Glutamatergic neuron (in vitro differentiated cells): ENCODE measurements at places on chromosomes 1 and 21. TPM values are rescaled to one million over a fixed set of nuclear protein-coding genes. Genes with fewer than 3 reads are reported as not detected.
A peak's percentile ranks its signal among the peaks of the same experiment; 100 is the strongest.

PTGER3 gene
- 0.29 TPM for total RNA-seq

FMO2 gene
- not detected for total RNA-seq

SPRR2B gene
- not detected for total RNA-seq

DNA sequence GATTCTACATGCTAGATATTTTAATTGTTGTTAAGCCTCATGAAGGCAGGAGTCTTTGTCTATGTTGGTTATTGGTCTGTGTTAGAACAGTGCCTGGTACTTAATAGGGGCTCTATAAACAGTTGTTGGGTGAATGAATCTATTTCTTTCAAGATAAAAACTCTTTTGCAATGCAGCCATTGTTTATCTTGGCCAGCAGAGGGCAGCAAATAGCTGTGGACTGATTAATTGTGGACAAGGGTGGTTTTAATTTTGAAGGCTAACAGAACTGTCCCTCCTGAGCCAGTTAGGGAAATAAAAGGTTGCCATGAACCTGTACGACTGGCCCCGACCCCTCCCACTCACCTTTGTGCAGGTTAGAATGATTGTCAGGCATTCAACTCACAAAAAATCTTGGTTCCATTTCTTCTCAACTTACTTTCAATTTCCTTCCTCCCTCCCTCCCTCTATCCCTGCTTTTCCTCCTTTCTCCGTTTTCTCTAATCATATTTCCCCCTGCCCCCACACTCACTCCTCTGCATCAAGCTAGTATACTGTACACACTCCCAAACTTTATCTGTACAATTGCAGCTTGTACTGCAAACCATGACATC, 66.3 kb upstream of the DIRAS3 start:
- DNase-seq: peak; percentile 69

DNA sequence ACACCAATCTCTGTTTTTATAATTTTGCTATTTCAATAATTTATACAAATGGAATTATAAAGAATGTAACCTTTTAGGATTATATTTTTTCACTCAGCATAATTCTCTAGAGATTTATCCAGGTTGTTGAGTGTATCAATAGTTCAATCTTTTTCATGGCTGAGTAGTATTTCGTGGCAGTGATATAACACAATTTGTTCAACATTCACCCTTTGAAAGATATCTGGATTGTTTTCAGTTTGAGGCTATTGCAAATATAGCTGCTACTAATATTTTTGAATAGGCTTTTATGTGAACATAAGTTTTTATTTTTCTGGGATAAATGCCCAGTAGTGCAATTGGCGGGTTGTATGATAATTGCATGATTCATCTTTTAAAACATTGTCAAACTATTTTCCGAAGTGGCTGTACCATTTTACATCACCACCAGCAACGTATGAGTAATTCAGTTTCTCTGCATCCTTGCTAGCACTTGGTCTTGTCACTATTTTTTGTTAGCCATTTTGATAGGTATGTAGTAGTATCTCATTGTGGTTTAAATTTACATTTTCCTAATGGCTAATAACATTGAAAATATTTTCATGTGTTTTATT, 55.6 kb upstream of the ABCD3 start:
- DNase-seq: no peak

DNA sequence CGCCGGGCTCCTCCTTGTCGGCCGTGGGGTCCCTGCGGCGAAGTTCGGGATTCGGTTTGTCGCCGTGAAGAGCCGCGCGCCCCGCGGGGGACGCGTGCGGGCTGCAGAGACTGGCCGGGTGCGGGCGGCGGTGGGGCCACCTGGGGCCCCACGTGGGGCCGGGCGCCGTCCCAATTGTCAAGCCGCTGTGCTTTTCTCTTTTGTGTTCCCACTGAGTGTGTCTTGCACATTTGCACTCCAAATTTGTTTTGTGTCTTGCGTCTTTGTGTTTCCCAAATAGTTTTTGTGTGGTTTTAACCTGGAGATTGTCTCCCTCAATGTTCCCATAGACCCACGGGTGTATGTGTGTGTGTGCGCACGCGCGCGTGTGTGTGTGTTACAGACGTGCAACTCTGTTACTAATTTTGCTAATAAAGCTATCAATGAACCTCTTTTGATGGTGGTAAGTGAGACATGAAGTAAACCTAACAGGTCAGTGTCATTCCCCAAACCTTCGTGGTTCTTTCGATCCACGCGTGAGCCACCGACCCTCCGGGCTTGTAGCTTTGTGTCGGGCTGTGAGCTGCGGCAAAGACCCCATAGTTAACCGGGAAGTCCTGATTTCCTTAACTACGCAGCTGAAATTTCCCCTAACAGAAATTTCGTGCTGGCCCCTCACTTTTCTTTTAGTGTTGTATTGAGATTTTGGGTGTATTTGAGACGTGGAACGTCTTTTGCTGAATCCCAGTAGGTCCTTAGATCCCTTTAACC, 708 bp downstream of the PRDM2 start:
- DNase-seq: peak; percentile 35
